BE2C (cell line): ENCODE measurements at places on chromosomes 11 and 22.

- no peak for DNase-seq
Measured at GRCh38 chr11:35847473-35847872, 96.4 kb upstream of the LDLRAD3 start.

DNA sequence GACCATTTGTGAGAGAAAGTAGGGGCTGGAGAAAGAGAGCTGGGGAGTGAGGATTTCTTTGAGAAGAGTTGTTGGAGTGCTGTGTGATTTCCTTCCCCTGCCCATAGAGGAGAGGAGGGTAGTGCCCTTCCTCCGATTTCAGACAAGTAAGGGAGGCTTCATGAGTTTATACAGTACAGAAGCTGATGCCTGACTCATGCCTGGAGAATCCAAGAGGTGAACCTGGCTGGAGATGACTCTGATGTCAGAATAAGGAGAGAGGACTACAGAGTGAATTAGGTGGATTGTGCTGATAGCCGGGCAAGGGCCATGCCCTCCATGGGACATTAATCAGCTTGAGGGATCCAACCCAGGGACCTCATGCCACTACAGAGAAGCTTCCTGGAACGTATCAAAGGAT is 91.6 kb downstream of the FAR1 start:
- no peak for DNase-seq

DNA sequence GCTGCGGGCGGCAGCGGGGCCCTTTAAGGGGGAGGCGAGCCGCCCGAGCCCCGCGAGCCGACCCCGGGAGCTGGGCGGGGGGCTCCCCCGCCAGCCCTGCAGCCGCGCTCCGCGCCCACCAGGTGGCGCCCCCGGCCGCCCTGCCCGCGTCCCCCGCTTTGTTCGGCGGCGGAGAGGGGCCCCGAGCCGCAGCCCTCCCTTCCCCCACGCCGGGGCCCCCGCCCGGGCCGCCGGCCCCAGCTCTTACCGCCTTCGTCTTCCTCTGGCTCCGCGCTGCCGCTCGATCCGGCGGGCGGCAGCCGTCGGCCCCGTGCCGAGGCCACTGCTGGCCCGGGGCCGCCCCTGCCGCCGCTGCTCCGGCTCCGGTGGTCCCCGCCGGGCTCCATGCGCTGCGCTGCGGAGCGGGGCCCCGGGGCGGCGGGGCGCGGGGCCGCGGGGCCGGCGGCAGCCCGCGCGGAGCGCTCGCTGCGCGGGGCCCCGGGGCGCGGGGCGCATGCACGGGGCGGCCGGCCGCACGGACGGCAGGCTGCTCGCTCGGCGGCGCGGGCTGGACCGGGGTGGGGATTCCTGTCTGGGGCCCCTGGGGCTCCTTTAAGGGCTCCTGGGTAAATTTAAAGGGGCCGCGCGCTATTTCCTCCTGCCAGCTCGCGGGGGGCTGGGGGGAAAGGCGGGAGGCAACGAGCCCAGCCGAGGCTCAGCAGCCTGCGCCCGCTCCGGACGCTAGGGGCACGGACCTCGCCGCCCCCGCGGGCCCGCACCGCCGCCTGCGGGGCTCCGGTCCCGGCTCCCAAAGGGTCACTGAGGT is at the start of gene ZFTA:
Gene ZFTA, minus strand, starts transcription at position 539 of the 805 bp plus-strand sequence. Its CDS starts 153 bp downstream, at position 386.
- peak; percentile 59 for DNase-seq

DNA sequence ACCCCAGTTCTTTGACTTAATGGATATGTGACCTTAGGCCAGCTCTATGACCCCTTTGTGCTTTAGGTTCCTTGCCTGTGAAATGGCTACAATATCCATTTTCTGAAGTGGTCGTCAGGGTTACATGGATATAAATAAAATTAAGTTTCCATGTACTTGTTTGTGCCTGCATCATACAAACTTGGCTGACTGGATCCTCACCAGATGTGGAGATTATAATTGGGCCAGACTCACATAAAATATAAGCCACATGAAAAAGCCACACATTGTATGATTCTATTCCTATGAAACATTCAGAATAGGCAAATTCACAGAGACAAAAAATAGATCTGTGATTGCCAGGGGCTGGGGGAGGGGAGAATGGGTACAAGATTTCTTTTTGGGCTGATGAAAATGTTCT is 100.9 kb upstream of the USP47 start:
- no peak for DNase-seq

DNA sequence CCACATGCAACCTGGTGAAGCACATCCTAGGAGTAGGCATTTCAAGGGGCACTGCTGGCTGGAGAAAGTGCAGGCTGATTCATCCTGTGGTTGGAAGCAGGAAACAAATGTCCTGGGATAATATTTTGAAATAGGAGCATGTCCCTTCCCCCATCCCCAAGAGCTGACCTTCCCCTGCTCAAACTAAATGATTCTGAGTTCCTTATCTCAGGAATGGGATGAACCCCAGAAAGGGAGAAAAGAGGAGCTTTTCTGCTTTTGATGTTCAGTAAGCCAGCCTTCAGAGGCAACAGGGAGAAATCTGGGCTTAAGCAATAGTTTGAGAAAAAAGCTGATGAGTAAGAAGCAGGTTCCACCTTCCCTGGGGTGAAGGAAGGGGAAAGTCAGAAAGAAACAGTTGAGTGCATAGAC is 19.5 kb upstream of the SPON1 start:
- DNase-seq, result no peak

DNA sequence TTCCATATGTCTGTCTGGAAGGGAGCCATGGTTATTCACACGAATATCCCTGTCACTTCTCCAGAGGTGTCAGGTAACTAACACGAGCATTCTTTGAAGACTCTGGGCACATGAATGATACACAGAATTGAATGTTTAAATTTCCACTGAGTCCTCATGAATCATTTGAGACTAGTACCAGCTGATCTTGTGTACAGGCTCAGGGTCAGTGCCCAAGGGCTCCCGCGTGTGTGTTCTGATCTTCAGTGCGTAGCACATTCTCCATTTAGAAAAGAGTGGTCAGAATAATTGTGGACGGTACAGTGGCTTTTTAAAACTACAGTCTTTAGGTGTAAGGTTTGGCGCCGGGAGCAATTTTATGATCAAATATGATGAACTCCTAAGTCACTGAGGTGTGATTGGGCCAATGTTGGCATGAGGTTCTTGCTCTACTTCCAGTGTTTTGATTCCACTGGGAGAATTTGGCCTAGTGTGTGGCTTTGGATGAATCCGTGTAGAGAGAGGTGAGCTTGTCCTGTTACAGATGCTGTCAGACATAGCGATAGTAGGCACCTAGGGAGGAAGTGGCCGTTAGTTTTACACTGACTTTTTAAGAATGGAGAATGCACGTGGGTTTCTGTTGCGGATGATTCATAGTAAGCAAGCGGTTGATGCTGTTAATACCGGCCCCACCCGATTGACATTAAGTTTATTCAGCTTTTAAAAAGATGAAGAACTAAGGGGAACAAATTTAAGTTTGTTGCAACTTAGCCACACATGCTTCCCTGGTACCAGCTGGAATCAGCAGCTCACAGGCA is 22.2 kb downstream of the NUP50 start:
- no peak for DNase-seq

DNA sequence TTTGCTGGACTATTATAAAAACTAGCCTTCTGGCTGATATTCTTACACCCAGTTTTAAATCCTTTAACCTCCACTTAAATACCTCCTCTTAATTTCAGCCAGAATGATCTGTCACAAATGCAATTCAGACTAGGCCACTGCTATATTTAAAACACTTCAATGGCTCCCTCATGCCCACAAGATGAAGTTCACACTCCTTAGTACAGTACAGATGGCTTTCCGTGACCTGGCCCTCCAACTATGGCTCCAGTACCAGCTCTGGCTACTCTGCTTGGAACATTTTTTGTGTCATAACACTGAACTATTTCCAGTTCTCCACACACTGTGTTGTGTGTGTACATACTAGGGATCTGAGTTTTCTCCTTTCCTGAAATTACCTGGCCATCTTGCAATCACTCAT is 353.4 kb downstream of the SOX6 start:
- DNase-seq, result no peak

- no peak for DNase-seq
Measured at GRCh38 chr11:71279916-71280645, 27.7 kb upstream of the SHANK2 start.

DNA sequence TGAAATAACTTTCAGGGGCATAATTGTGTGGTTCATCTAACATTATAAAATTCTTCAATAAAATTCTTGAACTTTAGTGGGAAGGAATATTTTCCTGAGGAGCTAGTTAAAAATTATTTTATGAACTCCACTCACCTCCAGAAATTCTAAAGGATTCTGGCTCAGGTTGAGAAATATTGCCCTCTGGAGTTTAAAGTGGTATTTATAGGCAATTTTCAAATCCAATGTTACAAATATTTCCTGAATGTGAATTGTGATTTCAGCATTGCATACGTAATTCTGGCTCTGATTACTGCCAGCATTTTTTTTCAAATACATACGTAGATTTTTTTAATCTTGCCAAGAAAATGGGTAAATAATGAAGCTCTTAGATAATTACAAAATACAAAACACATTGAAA is 598.2 kb upstream of the ANO3 start:
- DNase-seq, result no peak

DNA sequence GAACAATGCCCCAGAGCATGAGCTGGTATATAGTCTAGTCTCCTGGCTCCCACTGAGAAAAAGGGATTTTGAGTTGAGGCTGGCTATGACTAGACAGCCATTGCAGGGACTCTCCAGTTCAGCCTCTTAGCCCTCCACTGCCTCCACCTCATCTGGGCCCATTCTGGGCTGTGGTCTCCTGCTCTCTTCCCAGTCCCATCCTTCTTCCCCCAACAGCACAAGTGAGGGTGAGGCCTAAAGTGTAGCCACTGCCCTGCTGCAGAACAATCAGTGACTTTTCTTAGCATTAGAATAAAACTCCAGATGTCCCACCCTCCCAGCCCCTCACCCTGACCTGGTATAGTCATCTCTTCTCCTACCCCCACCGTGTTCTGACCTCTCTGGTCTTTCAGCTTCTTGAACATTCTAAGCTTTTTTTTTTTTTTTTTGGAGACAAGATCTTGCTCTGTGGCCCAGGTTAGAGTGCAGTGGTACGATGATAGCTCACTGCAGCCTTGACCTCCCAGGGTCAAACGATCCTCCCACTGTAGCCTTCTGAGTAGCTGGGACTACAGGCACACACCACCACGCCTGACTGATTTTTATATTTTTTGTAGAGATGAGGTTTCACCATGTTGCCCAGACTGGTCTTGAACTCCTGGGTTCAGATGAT is 4.3 kb downstream of the MED15 start:
- no peak for DNase-seq

- DNase-seq, result no peak
Measured at GRCh38 chr11:114034956-114035355, 24.6 kb upstream of the ZBTB16 start.

GRCh38 chr11:14414470-14415461 is 55.8 kb upstream of the RRAS2 start:
- no peak for DNase-seq

DNA sequence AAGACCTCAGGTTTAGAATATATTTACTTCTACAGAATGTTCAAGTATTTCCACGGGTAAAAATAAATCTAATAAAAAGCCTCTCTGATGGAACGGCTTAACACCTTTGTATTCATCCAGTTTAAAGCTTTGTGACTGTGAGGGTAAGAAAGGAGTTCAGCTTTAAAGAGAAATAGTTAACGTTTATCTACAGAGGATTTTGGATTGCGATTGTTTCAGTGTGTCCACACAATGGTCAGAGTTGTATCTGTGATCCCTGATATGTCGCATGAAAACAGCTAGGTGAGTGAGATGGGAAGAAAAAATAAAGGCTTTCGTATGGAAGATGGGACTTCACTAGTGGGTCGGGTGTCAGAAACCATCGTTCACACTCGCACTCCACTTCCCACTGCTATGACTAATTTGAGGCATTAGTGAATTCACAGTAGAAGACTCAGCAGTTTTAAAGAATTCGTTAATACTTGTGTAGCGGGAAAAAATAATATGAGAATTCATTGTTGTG is 1.6 kb downstream of the APLP2 start:
- DNase-seq, result no peak

- DNase-seq, result no peak
Measured at GRCh38 chr22:21736084-21736642, 569 bp upstream of the YPEL1 start.

DNA sequence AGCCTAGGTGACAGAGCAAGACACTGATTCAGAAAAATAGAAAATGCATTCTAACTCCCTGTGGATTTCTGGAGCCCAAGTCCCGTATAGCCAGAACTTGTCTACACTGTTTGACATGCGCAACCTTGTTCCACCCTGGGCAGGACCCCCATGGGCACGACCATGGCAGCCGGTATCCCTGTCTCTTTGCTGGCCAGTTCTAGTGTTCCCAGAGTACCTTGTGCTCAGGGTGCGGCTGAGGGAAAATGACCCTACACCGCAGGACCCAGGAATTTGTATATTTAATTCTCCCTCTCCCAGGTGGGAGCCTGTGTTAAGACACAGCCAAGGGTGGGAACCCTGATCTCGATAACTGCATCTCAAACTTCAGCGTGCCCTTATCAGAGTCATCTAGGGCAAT is 36.7 kb upstream of the RIC3 start:
- DNase-seq, result no peak

DNA sequence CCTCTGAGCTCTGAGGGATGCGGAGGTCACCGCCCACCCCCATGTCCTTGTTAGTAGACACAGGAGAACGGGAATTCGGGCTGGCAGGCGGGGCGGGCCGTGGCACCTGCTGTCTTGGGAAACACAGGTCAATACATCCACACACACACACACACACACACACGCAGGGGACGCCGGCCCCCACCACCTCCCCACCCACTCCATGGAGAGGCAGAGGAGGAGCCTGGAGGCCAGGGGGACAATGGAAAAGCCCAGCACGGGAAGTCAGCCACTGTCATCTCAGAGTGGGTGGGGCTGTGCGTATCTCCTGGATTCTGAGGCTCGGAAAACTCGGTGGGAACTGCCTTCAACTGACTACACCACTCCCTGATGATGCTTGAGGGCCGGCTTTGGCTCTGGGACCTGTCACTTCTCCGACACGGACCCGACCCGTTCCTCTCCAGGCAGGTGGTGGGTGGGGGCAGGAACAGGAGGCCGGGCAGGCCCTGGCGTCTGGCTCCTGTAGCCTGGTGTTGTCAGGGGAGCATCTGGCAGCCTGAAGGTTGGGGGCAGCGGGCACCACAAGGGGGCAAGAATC is 18.5 kb upstream of the TMEM184B start:
- DNase-seq, result peak; percentile 68

- no peak for DNase-seq
Measured at GRCh38 chr22:46577368-46578249, 40.2 kb upstream of the CELSR1 start.

- DNase-seq, result no peak
Measured at GRCh38 chr11:35065566-35065965, 73.4 kb upstream of the CD44 start.

DNA sequence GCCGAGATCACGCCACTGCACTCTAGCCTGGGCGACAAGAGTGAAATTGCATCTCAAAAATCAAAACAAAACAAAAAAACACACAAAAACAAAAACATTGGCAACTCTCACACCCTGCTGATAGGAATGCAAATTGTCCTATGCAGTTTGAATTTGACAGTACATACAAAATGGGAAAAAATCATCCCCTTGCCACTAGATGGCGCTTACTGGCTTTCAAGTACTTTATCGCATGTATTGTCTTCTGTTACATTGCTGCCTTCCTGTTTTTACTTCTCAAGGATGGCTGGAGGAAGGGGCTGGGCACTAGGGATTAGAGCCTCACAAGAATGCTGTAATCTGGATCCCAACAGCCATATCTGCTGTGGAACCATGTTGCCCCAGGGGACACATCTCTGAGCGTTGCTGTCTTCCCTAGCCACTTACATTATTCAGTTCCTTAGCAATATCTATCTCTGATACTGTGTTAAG is 59.4 kb upstream of the A4GALT start:
- peak; percentile 71 for DNase-seq
